ENCODE measurements at places on chromosomes 2 and 18. TPM values are rescaled to one million over a fixed set of nuclear protein-coding genes. Genes with fewer than 3 reads are reported as not detected.

Gene ZNF513
- total RNA-seq = 6.8 TPM

Gene BIN1
- 18.5 TPM for total RNA-seq

Gene PROKR1
- total RNA-seq = not detected

Gene PCBP1
- 142 TPM for total RNA-seq

Gene BUB1
- total RNA-seq = 49.7 TPM

Gene SALL3
- not detected for total RNA-seq

Gene MC4R
- not detected for total RNA-seq

Gene ERBB4
- under 0.01 TPM for total RNA-seq

Gene MTCL1
- 17.1 TPM for total RNA-seq

Gene DUSP2
- 0.74 TPM for total RNA-seq

Gene HAAO
- total RNA-seq = not detected
